Eye (tissue), 1 donor: ENCODE measurements at places on chromosomes 12 and 14.

DNA sequence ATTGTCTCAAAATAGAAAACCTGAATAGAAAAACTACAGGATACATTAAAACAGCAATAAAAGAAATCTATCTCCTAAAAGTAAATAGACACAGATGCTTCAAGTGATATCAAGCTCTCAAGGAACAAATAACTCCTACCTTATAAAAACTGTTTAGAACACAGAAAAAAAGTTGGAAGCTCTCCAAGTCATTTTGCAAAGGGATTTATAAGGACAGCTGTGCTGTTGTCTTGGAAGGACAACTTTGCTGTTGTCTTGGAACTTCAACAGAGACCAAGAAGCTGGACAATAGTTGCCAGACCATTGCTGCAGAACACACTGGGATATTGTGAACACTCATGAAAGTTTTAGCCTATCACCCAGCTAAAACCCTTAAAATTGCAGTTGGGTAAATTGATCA lies 780.7 kb downstream of the FLRT2 start:
- DNase-seq, result no peak

DNA sequence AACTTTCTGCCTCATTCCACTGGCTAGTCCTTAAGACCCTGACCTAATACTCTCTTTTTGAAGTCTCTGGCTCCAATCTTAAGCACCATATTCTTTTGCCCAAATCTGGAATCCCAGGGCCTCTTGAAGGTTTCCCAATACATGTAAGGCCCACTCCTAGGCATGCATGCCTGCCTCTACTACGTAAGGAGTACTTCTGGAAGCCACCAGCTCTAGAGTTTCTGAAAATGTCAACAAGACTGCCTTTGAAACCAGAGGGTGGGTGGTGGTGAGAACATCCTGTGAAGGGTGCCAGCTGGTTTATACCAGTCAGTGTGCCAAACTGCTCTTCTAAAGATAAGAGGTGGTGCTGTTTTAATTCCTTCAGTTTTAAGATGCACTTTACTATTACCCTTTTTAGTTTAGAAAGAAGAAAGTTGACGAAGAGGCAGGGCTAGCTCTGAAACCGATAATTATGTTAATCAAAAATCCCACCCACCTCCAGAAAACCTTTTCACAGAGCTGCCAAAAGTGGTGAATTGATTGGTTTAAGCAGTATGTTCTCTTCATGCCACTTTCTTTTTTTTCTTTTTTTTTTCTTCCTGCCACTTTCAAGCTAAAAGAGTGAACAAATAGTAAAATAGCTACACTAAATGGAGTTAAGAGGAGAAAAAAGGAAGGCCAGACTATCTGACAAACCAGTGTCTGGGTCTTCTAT lies 8.7 kb upstream of the WDR89 start:
- DNase-seq, result no peak

- no peak for DNase-seq
These were observed 26.1 kb downstream of the ADCK1 start for GRCh38 chr14:77825895-77826519.

- no peak for DNase-seq
These were observed 27.9 kb downstream of the SYNE3 start for GRCh38 chr14:95488376-95489213.

DNA sequence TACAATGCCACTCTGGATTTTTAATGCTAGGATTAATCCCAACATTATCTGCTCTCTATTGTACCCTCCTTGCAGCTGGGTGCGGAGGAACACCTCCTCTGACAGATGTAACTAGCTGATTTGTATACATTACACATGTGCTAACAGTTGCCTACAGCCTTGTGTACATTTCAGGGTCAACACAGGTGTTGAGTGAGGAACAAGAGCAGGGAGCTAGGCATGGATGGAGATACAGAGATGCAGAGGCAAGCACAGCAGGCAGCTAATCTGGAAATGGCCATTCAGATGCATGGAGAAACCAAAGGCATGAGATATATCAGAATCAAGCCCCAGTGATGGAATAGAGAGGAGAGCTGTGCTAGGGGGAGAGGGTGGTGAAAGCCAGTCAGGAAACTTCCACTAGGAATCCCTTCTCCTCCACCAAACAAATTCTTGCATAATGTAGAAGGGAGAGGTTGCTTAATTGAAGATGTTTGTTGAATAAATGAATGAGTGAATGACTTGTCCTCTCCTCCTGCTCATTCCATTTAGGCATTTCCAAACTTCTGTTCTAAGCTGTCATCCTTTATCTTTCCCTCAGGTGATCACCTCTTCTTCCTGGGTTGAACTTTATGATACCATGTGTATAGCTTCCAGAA lies 313.2 kb downstream of the ATP23 start:
- no peak for DNase-seq

GRCh38 chr12:2937500-2937899 lies 21.7 kb upstream of the TEAD4 start:
- no peak for DNase-seq

DNA sequence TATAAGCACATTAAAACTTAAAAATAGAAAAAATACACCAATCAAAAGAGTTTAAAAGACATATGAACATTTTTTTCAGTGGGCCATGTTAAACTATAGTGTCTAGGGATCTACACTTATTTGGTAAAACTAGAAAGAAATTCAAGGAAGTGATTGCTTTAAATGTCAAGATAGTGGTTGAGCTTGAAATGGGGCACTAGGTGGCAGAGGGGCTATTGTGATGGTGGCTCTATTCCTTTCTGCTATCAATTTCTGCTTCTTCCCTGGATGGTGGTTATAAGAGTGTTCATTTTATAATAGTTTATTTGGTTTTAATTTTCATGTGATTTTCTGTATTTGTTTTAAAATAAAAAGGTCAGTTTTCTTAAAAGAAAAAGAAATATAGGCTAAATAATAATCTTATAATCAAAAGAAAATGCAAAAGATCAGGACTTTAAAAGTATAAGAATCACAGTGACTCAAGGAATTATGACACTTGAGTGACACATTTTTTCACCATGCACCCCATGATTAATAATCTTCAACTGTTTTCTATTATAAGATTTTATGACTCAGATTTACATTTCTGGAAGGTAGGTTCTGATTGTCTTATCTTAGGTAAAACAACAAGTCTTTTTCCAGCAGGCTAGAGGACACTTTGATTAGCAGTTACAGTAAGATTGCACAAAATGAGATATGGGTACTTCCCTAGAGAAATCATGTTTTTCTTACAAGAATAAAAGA lies 137.5 kb downstream of the FSCB start:
- DNase-seq, result no peak

GRCh38 chr12:50069539-50069938 lies 12.1 kb downstream of the ASIC1 start:
- DNase-seq, result no peak

GRCh38 chr14:19974844-19975243 lies 547 bp upstream of the OR4K15 start:
- DNase-seq, result no peak

DNA sequence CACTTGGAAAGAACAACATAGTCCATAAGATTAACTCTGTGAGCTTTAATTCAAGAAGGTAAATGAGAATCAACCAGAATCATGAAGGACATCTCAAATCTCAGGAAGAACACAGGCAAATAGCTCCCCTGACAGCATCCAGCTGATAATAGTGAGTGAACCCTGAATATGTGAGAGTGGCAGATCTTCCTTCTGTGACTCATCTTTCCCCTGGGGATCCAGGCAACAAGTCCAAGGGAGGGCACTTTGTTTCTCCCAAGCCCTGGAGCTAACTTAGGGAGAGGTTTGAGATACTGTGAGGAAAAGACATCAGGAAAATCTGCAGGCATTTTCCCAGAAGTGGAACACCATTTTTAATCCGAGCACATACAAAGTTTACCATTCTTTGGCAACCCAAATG lies 763.9 kb upstream of the MGAT4C start:
- no peak for DNase-seq

GRCh38 chr14:102620413-102620812 lies 28.0 kb downstream of the RCOR1 start:
- DNase-seq, result no peak

DNA sequence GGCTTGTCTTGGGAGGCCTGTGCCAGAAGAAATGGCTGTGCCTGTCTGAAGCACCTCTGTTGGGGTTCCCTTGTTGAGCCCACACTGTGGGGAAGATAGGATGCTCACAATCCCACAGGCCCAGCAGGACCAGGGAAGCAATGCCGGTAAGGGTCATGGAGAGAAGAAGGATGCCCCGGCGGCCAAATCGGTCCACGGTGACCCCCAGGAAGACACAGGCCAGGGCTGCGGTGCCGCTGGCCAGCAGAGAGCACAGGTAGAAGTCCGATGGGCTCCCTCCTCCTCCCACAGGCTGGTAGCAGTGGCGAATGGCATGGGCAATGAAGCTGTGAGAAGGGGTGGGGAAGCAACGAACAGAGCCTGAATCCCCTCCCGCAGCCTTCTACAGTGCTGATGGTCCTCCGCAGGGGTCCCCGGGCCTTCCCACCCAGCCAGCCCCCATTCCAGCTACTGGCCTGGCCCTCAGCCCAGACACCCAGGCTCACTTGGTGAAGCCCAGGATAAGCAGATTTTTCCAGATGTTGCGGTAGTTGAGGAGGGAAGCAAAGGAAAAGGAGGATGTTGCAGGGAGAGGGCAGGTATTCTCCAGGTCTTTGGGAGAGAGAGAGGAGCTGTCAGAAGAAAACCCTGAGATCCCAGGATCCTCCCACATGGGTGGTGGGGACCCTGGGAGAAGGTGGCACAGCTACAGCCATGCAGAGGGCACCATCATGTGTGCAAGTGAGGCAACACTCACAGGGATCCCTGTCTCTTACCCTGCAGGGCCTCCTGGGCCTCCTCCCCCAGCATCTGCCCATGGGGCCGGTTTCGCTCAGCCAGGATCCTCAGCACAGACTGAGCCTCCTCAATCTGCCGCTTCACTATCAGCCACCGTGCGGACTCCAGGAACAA lies 5.0 kb downstream of the SLC22A17 start:
- no peak for DNase-seq

DNA sequence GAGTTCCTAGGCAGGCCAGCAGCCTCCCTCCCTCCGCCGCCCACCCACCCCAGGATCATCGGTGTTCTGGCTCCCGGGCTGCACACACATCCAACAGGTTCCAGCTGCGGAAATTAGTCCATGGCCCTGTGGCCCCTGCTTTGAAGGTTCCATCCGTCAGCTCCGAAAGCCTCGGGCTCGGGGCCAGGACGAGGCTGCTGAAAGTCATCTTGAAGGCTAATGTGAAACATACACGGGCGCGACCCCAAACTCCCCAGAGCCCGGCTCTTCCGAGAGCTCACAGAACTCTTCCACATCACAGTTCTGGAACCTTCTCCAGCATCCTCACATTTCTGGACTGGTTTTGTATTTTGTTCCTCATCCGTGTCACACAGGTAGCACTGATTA lies 19.8 kb downstream of the KDM2B start:
- DNase-seq, result no peak

DNA sequence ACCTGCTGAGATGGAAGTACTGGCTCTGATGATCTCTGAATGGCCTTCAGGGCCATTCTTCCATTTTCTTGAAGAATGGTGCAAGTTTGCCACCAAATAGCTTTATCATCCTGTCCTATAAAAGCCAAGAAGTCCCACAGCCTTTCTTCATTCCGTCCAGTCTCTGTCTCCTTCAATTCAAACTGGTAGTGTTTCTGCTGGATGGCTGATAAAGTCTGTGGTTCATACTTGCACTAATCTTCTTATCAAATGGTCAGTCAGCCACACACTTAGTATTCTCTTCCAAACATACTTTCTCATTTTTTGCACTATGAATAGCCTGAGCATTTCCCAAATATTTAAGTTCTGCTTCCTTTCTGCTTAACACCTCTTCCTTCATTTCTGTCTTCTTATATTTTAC lies 39.4 kb upstream of the BEGAIN start:
- no peak for DNase-seq

DNA sequence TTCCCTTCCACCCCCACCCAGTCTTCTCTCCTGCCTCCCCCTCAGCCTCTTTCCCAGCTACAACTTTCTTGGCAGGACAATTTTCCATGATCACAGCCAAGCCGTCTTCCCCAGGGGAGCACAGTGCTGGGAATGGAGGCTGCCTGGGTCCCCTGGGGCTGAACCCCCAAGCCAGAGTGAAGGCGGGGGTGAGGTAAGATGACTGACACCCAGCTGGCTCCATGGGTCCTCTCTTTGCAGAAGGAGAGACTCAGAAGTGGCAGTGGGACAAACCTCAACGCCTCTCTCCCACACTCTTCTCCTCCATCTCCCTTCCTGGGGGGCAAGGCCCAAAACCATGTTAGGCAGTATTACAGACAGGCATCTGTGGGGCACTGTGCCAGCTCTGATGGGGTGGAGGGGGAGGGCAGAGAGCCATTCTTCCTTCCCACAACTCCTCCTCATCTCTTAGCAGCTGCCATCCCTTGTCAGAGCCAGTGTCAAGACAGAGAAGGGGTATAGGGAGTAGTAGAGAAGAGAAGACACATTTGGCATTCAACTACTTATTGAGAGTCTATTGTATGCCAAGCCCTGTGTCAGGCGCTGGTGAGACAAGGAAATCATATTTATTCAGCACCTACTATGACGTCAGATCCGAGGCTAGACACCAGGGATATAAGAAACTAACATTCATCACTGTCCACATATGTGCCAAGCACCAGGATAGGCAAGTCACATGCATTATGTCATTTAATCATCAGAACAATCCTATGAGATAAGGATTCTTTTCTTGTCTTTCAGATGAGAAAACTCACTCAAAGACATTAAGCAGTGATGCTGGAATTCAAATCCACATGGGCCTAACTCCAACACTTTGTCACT lies 3.6 kb downstream of the ITGA7 start:
- peak; percentile 48 for DNase-seq

GRCh38 chr14:70188322-70188658 lies 461 bp downstream of the SLC8A3 start:
- no peak for DNase-seq

GRCh38 chr12:130118181-130118580 lies 44.1 kb upstream of the FZD10 start:
- DNase-seq, result no peak

- DNase-seq, result no peak
These were observed 21.8 kb upstream of the GXYLT1 start for GRCh38 chr12:42166501-42166900.

GRCh38 chr12:20601668-20602280 lies 93.4 kb upstream of the SLCO1C1 start:
- DNase-seq, result peak; percentile 59

DNA sequence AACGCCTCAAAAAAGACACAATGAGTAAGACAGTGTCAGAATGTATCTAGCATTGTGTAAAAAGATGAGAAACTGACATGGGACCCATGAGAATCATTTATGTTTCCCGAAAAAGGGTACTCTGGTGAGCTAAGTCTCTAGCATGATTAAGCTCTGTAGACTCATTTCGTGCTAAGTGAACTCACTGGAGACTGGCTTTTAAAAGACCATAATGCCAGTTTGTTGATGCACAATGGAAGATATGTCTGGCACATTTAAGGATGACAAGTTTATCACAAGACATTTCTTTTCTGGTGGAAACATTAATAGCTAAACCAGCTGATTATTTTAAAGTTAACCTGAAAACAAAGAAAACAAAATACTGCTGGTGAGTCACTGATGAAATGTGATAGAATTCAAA lies 233.5 kb downstream of the SLC2A13 start:
- DNase-seq, result peak; percentile 60

GRCh38 chr14:43674273-43674672 lies 832.8 kb downstream of the FSCB start:
- DNase-seq, result no peak

DNA sequence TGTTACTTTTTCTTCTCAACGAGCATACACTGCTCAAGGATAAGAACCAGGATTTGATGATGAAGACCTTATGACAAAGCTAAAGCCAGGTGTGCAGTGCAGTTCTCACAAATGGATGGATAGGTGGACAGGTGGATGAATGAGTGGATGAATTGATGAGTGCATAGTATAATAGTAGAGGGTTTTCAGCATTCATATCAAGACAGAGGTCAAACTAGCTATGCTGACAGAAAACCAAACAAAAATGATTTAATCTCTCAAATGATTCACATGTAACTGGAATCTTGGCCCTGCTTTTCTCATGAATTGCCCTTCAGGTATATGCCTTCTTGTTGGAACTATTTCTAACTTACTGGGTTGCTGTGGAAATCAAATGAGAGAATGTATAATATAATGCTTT lies 240.9 kb downstream of the BCAT1 start:
- no peak for DNase-seq
